ENCODE measurements at places on chromosomes 13 and 19.

GRCh38 chr19:45469945-45470761 lies 2.4 kb downstream of the FOSB start:
- no peak for DNase-seq

GRCh38 chr19:18147396-18147795 lies 5.6 kb upstream of the PIK3R2 start:
- DNase-seq: no peak

GRCh38 chr19:16380314-16380695 lies 55.7 kb downstream of the KLF2 start:
- DNase-seq: no peak

DNA sequence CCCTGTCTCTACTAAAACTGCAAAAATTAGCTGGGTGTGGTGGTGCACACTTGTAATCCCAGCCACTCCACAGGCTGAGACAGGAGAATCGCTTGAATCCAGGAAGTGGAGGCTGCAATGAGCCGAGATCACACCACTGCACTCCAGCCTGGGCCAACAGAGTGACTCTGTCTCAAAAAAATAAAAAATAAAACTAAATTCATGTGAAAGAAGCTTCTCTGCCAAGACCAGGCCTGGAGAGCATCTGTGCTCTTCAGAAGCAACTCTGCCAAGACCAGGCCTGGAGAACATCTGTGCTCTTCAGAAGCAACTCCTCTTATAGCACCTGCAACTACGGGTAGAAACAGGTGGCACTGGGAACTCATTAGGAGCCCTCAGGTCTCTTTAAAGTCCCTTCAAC lies 37.7 kb downstream of the CRYL1 start:
- no peak for DNase-seq

GRCh38 chr19:31370216-31370615 lies 21.0 kb upstream of the TSHZ3 start:
- no peak for DNase-seq

DNA sequence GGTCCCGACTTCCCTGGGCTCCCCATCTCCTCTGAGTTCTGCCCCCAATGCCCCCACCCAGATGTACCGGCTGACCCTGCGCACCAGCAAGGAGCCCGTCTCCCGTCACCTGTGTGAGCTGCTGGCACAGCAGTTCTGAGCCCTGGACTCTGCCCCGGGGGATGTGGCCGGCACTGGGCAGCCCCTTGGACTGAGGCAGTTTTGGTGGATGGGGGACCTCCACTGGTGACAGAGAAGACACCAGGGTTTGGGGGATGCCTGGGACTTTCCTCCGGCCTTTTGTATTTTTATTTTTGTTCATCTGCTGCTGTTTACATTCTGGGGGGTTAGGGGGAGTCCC lies 6.5 kb downstream of the FUZ start:
- no peak for DNase-seq

DNA sequence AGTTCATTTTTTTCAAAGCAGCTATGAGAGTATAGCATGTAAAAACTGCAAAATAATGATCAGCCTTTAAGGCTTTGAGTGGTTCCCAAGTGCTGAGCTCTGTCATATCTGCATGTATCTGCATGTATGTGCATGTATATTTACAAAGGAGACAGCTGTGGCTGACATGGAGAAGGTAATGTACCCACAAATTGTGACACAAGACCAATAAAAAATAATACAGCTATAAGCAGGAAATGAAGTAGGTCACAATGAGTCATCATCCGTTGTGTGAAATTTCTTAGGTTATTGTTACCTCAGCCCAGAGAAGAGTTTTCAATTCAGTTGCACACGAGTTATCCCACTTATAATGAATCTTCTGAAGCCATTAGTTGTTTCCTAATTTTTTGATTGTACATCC lies 60.9 kb upstream of the MED4 start:
- DNase-seq: no peak

DNA sequence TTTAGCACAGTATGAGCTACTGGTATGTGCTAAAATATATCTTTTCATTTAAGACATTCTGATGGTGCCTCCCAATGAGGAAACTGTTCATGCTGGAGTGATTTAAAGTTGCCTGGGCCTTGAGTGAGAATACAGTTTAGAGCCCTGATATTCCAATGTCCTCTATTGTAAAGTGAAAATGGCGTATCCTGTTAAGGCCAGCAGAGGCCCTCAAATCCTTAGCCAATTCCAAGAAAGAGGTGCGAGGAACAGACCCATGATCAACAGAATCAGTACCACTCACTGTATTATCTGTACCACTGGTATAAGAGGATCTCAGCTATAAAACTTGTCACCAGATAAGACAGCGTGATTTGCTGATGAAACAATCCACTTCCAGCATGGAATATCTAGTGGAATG lies 273.1 kb upstream of the SLITRK5 start:
- peak; percentile 16 for DNase-seq

DNA sequence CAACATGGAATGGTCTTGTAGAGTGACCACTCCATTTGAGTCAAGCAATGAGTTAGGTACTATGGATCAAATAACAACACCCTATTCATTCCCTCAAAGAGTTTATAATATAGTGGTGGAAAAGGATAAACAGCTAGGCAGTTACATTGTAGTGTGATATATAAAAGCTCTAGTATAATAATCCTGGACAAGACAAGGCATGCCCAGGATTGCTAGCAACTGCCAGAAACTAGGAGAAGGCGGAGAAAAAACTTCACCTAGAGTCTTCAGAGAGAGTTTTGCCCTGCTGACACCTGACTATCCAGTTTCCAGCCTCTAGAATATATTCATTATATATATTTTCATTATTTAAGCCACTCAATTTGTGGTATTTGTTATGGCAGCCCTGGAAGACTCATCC lies 530.6 kb downstream of the KLF12 start:
- peak; percentile 25 for DNase-seq

GRCh38 chr13:48487968-48488367 lies 44.9 kb downstream of the RCBTB2 start:
- no peak for DNase-seq

DNA sequence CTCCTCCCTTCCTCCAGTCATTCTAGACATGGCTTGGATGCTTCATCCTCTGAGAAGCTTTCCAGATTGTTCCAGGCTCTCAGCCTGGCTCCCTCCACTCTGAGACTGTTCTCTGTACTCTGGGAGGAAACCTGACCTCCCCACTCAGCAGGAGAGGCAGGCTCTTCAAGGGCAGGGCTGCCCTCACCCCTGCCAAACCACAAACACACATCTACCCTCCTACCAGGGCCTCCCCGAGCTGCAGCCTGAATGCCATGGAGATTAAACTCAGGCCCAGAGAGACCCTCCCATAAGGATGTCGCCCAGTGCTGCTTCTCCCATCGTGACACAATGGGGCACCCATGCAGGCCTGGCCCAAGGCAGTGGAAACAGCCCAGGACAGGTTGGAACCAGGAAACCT lies 16.2 kb downstream of the NUMBL start:
- DNase-seq: no peak

GRCh38 chr19:49895566-49896297 lies 955 bp downstream of the IL4I1 start:
- no peak for DNase-seq

DNA sequence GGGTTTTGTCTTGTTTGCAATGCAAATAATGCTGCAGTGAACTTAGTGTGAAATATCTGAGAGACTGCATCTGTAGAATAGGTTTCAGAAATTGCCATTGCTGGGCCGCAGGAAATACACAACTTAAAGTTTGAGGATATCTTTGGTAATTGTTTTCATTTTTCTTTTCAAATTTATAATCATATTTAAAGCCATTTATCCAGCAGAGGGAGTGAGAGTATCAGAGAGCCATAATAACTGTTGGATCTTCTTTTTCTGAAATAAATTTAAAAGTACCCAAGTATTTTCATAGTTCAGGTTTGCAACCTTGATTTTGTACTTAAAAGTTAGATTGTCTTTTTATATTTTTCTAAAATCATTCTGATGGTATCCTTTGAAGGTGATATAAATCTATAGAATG lies 99.4 kb downstream of the ZMYM2 start:
- no peak for DNase-seq

- DNase-seq: no peak
Observed at GRCh38 chr19:57437931-57438330, 2.8 kb downstream of the ZNF749 start.

- no peak for DNase-seq
Observed at GRCh38 chr13:28333204-28333881, 161.6 kb downstream of the FLT1 start.

DNA sequence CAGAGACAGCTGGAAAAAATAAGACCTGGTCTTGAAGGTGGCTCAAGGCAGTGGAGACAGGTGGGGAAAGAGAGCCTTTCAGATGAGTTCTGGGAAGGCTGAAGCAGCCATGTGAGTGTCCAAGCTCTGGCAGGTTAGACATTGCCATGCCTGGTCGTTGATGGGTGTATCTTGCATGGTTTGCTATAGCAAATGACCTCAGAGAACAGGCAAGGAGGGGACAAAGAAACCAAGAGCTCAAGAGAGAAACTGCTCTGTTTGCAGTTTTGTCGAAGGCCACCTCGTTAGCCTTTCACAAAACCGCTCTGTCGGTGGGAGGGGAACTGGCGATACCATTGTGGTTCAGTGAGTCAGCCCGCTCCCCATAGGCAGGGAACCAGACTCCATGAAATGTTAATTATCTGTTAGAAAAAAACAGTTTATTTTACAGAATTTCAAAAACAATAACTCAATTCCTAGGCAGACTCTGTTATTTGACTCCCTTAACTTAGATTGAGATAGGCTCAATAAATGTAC lies 82.8 kb upstream of the ARGLU1 start:
- no peak for DNase-seq

- DNase-seq: no peak
Observed at GRCh38 chr19:29006057-29006735, 206.8 kb downstream of the UQCRFS1 start.

DNA sequence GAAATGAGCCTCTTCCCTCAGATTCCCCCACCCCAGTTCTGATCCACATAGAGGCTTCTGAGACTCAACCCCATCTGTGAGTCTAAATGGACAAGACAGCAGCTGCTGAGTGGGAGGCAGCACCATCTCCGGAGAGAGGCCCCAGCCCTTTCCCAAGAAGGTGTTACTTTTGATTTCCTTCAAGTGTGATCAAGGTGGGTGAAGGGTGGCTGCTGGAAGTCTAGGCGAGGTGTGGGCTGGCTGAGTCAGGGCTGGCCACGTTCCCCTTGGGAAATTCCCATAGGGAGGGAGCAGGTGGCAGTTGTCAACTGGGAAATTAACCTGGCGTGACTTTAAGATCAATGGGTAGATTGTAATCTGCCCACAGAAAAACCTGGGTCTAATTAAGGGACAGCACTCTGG lies 148.0 kb downstream of the FOXO1 start:
- DNase-seq: no peak

GRCh38 chr13:53020764-53021335 lies 7.8 kb upstream of the OLFM4 start:
- no peak for DNase-seq

DNA sequence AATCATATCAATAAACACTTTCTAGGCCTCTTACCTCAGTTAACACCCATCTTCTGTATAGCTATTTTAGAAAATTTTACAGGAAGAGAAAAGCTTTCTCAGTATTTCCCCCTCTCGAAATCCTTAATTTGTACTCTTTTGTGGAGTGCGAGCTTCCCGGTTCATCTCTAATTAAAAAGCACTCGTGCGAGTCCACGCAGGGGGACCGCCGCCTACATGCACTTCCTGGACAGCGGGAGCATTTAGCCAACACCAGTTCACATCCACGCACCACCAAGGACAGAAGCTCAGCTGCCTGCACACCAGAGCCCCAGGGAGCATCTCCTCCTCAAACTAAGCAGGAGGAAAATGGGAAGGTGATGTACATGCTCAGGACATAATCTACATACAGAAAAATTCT lies 60.0 kb downstream of the RASA3 start:
- DNase-seq: no peak

DNA sequence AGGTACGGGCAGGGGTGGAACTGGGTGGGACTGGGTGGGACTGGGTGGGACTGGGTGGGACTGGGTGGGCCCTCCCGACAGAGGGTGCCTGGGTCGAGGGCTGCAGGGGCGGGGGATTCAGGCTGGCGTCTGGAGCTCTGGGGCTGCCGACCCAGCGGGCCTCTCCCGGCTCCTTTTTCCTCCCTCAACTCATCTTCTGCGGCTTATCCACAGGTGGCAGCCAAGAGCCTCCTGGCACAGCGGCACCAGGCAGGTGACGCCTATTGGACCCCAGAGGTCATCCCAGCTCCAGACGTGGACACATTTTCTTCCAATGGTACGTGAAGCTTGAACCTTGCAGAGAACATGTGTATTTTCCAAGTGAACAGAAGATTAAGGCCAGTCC lies 533 bp downstream of the ZNF544 start:
- DNase-seq: peak; percentile 50

DNA sequence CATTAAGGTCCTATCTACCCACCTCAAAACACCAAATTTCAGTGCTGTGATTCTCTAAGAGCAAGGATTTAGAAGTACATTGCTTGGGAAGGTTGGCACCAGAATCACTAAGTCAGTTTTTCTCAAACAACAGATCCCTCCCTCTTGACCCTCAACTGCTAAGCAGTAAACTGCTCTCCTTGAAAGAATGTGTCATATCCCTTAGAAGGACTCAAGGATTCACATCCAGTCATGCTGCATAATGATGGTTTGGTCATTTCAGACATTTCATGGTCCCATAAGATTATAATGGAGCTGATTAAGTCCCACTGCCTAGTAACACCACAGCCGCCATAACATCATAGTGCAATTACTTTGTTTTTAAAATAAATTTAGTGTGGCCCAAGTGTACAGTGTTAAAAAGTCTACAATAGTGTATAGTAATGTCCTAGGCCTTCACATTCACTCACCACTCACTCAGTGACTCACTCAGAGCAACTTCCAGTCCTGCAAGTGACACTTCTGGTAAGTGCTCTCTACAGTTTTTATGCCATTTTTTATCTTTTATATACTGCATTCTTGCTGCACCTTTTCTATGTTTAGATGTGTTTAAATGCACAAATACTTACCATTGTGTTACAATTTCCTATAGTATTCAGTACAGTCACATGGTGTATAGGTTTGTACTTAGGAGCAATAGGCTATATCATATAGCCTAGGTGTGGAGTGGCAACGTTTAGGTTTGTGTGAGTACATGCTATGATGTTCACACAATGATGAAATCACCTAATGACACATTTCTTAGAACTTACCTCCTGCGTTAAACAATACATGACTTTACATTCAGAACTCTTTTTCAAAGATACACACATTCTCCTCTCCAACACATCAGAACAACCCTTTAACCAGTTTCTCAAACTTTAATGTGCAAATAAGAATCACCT lies 15.7 kb upstream of the CCDC169 start:
- DNase-seq: no peak

- DNase-seq: peak; percentile 63
Observed at GRCh38 chr19:45668342-45668871, 386 bp downstream of the GIPR start.

DNA sequence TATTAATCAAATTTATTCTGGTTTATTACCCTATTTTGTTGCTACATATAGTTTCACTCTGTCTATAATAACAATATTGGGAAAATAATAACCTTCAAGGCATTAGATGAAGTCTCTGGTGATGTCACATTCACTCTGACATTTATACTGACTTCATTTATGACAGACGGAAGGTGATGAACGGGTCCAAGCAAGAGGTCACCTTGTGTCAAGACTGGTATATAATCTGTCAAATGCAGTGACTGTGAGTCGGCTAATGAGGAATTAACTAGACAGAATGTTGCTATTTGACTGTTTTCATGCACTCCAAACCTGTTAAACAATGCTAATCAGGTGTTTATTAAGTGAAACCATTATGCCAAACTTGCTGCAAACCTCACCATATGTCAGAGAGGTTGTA lies 800.5 kb upstream of the KLHL1 start:
- no peak for DNase-seq

Data from NCI-H69 (cell line).